CD4-positive, alpha-beta T cell treated with Interleukin-2 at 100 ng/mL for 4 hours (primary cell): ENCODE measurements at places on chromosomes 7 and 10.

GRCh38 chr10:121262774-121263430, 335.3 kb downstream of the FGFR2 start:
- no peak for DNase-seq

- DNase-seq: no peak
Measured at GRCh38 chr10:124837687-124838086, 36.1 kb downstream of the ABRAXAS2 start.

- DNase-seq: no peak
Measured at GRCh38 chr7:73345538-73345937, 17.6 kb downstream of the FKBP6 start.

DNA sequence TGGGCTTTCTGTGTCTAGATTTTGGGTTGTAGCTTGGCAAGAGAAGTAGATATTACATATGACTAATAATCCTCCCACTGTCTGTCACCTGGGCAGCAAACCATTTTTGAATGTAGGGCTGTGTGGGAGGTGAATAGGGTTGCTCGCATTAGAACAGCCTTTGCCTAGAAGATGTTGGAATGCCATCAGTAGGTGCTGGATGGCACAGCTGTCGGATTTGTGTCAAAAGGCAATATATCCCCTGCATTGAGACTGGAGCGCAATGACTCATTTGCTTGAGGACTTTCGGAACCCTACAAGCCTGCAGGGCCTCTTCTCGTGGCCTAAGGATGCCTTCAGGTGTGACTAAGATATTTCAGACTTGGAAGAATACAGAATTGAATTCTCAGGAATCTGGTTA, 323.8 kb downstream of the GPR158 start:
- DNase-seq: no peak

GRCh38 chr10:113235508-113235907, 285.5 kb downstream of the TCF7L2 start:
- DNase-seq: peak; percentile 0

DNA sequence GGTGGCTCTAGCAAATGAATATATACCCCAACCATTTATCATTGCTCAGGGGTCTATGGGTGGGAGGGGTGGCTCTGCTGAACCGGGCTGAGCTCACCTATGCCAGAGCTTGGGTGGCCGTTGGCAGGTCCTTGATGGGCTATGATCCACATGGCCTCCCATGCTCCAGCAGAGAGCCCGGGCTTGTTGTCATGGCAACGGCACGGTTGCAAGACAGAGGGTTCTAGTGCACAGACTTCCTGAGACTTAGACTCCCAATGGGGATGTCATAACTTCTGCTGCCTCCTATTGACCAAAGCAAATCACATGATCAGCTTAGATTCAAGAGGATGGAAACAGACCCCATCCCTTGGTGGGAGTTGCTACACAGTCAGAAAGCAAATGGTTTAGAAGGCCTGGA, 36.4 kb upstream of the CARD11 start:
- DNase-seq: no peak

DNA sequence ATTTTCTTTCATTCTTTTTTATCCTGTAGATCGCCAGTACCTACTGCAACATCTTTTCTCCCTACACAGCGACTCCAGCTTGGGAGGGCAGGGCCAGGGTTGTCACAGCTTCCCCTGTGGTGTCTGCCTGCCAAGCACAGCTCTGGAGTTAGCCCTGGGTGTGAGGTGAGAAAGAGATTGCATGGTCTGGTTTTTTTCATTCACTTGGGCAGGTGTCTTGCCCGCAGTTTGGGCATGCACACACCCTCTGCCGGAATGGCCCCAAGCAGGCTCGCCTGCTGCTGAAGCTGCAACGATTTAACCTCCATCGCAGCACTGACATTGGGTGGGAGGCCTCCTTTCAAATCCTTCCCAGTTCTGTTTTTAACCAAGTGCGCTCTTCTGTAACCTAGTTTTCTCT, 132.8 kb downstream of the WNT2 start:
- no peak for DNase-seq

DNA sequence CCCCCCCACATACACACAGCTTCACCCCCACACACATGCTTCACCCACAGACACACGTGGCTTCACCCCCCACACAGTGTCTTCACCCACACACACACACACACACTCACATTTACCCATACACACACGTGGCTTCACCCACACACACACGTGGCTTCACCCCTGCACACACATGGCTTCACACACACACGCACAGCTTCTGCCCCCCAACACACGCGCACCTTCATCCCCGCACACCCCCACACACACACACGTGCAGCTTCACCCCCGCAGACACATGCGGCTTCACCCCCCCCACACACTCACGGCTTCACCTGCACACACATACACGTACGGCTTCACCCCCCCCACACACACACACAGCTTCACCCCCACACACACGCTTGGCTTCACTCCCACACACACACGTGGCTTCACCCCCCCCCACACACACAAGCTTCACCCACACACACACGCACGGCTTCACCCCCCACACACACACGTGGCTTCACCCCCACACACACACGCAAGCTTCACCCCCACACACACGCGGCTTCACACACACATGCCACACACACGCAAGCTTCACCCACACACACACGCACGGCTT, 82.4 kb downstream of the NKX6-2 start:
- DNase-seq: no peak

GRCh38 chr7:13988731-13989125, 738 bp downstream of the ETV1 start:
- no peak for DNase-seq

GRCh38 chr7:22675917-22676343, 51.1 kb upstream of the IL6 start:
- DNase-seq: peak; percentile 68

DNA sequence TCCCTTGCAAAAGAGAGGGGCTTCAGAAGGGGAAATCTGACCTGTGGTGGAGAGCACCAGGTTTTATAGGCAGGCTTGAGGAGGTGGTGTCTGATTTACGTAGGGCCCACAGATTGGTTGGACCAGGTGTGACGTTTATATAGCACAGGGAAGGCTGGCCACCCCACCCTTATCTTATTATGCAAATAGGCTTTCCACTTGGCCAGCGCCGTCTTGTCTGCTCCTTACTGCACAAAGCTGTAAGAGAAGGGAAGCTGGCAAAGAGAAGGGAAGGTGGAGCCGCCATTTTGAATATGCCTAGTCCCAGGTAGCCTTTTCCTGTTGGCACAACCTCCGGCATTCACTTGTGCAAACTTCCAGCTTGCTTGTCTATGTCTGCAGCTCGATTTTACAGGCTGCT, 221.4 kb downstream of the GATA3 start:
- no peak for DNase-seq

GRCh38 chr10:127215866-127216265, 19.5 kb upstream of the INSYN2A start:
- DNase-seq: no peak

DNA sequence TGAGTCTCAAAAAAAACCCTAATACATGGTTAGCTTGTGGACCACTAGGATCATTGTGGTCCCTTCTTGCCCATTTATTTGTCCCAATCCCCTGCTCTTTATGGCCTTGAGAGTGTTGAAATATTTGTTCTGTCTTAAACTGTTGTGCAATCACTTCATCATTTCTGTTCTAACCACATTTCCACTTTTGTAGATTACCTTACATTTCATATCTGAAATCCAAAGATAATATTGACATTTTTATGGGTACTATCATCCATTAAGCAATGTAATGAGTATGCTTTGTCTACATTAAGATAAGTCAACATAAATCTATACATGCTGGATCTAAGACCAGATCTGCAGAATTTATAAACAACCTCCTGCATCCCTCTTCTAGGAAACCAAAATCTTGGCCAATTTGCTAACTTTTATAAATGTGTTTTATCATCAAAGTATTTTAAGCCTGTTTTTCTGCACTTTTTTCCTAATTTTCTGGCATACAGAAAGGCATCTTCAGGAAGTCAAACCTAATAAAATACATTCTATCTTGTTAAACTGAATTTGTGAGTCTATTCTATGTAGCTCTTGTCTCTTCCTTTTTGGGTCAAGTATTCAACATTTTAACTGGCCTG, 359.4 kb upstream of the CELF2 start:
- DNase-seq: no peak

DNA sequence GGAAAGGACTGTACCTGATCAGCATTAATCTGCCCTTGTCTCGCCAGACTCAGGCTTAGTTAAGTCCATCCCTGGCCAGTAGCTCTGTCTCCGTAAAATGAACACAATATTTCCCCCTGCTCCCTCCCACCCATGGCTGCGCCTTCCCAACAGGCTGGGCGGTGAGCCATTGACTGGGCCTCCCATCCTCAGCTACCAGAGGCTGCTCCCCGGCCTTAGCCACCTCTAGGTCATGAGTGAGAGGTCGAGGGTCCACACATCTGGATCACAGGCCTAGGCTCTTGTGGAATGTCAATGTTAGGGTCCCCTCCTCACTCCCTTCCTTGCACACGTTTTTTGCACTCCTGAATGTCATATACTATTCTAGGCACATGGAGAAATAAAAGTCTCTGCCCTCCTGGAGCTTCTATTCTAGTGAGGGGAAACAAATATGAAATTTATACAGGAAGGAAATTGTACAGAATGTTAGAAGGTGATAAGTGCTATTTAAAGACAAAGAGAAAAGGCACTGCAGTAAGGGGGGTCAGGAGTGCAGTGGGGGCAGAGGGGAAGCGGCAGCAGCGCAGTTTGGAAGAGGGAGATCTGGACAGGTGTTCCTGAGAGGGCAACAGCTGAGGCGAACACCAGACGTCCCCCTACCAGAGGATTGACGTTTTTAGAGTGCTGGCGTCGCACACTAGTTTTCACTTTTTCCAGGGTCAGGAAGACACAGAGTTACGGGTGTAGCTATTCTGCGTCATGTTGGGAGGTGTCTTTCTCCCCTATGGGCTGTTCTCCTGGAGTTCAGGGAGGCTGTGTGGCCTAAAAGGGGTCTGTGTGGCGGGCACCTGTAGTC, 17.2 kb upstream of the EIF5AL1 start:
- DNase-seq: no peak

GRCh38 chr7:66146701-66147100, 32.1 kb downstream of the CRCP start:
- DNase-seq: no peak

DNA sequence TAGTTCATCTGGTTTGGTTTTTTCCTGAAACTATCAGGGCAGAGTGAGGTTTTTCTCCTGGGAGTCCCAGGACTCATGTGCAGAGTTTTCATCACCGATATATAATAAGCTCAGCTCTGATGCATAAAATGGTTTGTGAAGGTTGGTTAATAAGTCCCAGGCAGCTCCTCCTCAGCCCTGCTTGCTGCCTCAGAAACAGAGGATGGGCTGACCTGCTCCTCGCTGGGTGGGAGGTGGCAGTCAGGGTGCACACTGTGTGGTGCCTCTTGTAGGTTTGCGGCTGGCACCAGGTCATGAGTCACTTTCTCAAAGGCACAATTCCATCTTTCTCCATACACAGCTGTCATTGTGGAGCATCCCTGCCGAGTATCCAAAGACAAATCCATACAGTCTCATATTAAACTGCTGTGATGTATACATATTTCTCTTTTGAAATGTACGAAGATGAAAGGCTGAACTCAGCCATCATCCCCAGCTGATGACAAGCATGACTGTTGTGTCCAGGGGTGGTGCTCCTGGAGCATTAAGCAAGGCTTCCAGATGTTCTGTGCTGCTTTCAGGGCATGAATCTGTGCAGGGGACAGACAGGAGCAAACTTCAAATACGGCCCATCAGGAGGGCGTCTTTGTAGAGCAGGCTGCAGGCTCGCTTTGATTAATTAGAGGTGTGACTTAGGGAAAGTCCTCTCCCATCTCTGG, 125.7 kb upstream of the NPS start:
- no peak for DNase-seq

DNA sequence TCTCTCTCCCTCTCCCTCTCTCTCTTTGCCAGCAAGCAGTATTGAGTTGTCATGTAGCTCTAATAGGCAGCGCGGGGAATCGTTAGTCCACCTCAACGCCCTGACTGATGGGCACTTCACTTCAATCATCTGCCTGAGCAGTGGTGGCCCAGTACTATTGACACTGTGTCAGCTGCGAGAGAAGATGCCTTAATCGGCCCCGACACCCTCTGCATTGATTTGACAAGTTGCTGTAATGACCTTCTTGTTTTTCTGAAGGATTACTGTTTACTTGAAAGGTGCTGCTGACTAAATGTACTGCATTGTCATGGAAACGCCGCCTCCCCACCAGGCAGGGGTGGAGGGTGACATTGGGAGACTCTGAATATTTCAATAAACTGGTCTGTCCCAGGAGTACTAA, 913.8 kb downstream of the KCNMA1 start:
- no peak for DNase-seq

- DNase-seq: no peak
Measured at GRCh38 chr7:20284003-20284770, 46.5 kb upstream of the ITGB8 start.

GRCh38 chr7:12557282-12557681, 13.2 kb upstream of the SCIN start:
- no peak for DNase-seq

- no peak for DNase-seq
Measured at GRCh38 chr7:28623105-28623730, 210.9 kb downstream of the CREB5 start.

- DNase-seq: no peak
Measured at GRCh38 chr7:14380881-14381280, 391.4 kb upstream of the ETV1 start.

- DNase-seq: no peak
Measured at GRCh38 chr10:90652519-90652918, 205.3 kb downstream of the HTR7 start.

DNA sequence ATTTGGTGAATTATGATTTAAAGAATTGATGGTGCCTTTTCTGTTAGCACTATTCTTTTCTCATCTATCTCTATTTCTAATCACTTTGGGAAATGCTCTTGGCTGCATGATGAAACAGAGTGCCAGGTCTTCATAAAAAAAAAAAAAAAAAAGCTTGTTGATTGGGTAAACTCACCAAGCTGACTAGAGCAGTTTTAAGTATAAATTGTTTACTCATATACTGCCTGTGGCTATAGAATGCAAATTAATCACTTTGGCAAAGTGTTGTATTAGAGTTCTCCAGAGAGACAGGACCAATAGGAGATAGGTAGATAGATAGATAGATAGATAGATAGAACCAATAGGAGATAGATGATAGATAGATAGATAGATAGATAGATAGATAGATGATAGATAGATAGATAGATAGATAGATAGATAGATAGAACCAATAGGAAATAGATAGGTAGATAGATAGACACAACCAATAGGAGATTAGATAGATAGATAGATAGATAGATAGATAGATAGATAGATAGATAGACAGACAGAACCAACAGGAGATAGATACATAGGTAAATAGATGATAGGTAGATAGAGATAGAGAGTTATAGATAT, 20.1 kb upstream of the TBXAS1 start:
- DNase-seq: no peak

DNA sequence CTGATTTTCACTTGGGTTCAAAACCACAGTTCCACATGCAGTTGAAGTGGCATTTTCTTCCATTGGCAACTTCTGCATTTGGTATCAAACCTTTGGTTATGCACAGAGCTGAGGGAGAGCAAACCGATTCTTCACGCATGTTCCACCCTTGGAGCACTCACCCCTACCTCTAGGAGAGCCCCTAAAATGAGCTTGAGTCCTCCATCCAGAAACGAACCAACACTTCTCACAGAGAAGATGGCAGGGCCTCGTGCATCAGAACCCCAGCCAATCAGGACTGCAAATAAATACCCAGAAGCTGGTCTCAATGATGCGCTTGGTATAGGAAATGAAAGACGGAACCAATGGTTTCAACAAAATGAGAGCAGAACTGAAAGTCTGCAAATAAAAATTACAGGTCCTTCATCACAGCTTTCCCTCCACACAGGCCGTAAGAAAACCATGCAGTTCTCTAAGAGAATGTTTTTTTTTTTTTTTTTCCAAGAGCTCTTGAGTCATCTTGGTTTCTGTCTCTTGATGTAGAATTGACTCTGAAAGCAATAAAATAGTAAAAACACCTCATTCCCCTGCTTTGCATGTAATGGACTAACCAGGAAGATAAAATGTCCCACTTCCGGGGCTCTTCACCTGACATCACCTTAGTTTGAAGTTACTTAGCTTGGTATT, 23.9 kb downstream of the KLF6 start:
- peak; percentile 75 for DNase-seq
